ENCODE measurements at places on chromosomes 16 and 17.

DNA sequence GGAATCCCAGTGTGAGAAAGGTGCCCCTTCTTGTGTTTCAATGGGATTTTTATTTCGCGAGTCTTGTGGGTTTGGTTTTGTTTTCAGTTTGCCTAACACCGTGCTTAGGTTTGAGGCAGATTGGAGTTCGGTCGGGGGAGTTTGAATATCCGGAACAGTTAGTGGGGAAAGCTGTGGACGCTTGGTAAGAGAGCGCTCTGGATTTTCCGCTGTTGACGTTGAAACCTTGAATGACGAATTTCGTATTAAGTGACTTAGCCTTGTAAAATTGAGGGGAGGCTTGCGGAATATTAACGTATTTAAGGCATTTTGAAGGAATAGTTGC is 567 bp downstream of the UBB start:
- DNase-seq: no peak

DNA sequence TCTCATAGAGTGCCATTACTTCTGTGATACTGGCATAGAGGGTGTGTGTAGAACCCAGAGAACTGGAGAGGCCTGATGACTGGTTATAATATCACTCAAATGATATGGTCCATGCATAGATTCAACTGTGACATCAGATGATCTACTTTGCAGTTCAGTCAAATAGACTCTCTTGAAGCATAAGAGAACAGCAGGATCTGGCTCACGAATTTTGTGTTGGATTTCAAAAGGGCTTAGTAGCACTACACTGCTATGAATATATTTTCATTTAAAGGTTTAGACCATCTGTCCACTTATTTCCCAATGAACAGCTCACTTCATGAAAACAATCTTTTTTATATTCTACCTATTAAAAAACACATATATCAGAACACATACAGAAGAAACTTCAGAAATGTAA is 119.7 kb downstream of the KIF2B start:
- DNase-seq: no peak

- DNase-seq: no peak
These were observed 29.9 kb downstream of the AXIN1 start for GRCh38 chr16:322476-323143.

- DNase-seq: no peak
These were observed 4.3 kb upstream of the PDF start for GRCh38 chr16:69334696-69335095.

- no peak for DNase-seq
These were observed 64.5 kb downstream of the SHISA6 start for GRCh38 chr17:11305524-11305923.
